ENCODE measurements at places on chromosomes 1 and 21. TPM values are rescaled to one million over a fixed set of nuclear protein-coding genes. Genes with fewer than 3 reads are reported as not detected.

PKN2 gene
- total RNA-seq, result 51.0 TPM

NUDT4B gene
- total RNA-seq, result not detected

SLFNL1 gene
- 0.38 TPM for total RNA-seq

ACTA1 gene
- total RNA-seq, result 1.5 TPM

S100A1 gene
- not detected for total RNA-seq

C1orf185 gene
- not detected for total RNA-seq

PLA2G2D gene
- not detected for total RNA-seq

HCRTR1 gene
- total RNA-seq, result not detected

CYP4Z1 gene
- total RNA-seq, result not detected

ZYG11B gene
- 39.0 TPM for total RNA-seq

IARS2 gene
- total RNA-seq, result 60.3 TPM

HRNR gene
- total RNA-seq, result not detected

LINGO4 gene
- 0.13 TPM for total RNA-seq

FTCD gene
- 1.5 TPM for total RNA-seq

KRTAP13-1 gene
- not detected for total RNA-seq
